Glomerular endothelial cell (primary cell): ENCODE measurements at places on chromosomes 5 and 9.

GRCh38 chr5:146607659-146608332 lies 91.8 kb upstream of the GPR151 start:
- no peak for DNase-seq

- peak; percentile 74 for DNase-seq
These were observed 4.5 kb upstream of the KLF9 start for GRCh38 chr9:70418822-70419555.

GRCh38 chr5:126219616-126220015 lies 203.6 kb upstream of the GRAMD2B start:
- DNase-seq = no peak

GRCh38 chr5:76548525-76549229 lies 74.5 kb downstream of the F2RL2 start:
- no peak for DNase-seq

DNA sequence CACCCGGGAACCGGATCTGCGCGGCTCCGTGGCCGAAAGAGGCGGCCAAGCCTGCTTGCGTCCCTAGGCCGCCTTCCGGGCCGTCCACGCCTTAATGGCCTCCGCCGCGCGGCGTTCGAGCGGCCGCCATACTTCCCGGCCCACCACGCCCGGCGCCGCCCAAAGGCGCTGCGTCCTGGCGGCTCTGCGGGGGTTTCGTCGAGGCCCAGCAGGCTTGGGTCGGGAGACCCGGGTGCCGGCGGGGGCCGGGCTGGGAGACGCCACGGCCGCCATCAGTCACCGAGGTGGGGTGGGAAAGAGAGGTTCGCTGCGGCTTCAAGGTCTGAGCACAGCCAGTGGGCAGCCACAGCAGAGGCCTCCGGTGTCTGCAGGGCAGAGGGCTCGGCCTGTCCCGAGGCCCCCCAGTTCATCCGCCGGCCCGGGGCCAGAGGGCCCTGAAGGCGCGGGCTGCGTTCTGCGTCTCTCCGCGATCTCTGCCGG lies 545.8 kb upstream of the CDH10 start:
- no peak for DNase-seq

GRCh38 chr5:180823940-180824629 lies 21.5 kb upstream of the MGAT1 start:
- no peak for DNase-seq

DNA sequence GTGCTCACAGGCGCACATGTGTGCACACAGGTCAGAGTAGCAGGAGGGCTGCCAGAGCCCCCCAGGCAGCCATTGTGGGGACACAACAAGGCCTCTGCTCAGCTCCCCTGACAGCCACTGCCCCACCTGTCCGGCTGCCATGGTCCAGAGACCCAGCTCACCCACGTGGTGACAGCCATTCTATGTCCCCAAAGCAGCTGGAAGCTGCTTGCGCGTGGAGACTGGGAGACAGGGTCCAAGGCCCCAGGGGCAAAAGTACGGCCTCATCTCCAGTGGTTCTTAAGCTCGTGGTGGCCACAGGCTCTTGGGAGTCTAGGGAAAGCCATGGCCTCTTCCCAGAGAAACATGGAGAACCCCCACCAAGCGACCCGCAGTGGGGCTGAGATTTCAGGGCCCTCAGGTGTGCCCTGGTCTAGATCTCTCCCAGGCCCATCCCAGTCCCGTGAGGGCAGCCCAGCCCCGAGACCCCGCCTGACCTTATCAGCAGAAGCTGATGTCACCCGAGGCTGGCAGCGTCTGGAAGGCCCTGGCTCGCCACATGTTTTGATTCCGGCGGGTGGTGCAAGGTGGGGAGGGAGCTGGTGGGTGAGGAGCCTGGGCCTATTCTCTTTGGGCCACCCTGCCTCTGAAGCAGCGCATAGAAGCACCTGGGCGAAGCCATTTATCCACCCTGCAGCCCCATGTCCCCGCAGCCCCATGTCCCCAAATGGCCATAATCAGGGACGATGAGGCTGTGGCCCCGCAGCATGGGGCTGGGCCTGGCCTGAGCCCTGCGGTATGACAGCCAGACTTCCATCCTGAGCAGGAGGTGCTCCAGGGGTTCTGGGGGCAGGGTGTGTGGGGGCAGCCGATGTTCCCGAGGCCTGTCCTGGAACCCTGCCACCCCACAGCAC lies 31.7 kb downstream of the GLT6D1 start:
- DNase-seq = no peak
